ENCODE measurements at places on chromosomes 5 and 9. TPM values are rescaled to one million over a fixed set of nuclear protein-coding genes. Genes with fewer than 3 reads are reported as not detected.

- no peak for DNase-seq
Observed at GRCh38 chr5:36660397-36661049, 54.1 kb downstream of the SLC1A3 start.

GRCh38 chr9:83456226-83456625, 82.0 kb downstream of the FRMD3 start:
- no peak for DNase-seq

DNA sequence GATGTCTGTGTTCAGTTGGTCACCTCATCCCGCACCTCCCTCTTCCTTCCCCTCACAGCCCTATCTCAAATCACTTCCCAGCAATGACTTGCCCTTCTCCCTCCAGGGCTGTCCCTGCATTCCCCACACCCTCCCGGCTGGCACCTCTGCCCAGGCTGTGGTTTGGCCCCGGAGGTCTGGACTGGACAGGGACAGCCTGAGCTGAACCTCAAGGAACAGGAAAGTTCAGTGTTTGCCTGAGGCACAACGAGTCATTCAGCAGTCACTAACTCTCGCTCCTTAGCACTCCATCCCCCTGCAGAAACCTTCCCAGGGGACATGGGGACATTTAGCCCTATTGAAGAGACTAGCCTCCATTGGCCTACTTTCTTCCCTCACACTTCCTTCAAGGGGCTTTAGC, 58.3 kb upstream of the MAP3K1 start:
- no peak for DNase-seq

DNA sequence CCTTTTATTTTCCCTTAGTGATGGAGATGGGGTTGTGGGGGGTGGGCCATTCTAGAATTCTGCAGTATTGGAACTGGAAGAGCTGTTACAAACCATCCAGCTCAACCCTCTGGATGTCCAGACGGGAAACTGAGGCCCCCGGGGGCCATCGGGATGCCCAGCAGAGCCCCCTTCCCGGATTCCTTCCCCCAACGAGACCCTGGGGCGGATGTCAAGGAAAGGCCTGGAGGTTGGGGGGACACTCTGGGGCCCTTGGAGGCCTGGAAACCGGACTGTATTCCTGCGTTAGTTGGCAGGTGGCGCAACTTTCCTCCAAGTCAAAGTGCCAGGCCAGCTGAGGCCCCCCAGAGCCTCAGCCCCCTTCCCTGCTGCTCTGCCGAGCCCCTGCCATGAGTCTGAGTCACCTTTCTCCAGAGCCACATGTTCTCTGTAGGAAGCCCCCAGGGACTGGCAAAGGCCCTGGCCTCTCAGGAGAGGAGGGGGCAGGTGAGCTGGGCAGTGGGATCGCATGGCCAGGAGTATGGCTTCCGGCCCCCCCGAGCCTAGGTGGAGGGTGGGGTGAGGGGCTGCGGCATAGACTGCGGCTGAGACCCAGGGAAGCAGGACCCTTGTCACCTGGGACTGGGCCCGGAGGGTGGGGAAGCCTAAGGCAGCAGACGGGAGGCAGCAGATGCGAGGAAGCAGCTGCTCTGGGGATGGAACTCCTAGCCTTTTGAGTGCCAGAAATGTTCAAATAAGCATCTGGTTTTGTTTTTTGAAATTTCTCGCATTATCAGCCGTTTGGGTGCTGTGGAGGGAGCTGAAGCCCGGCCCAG, 17.8 kb upstream of the FIBCD1 start:
- DNase-seq = no peak

- DNase-seq = peak; percentile 35
Observed at GRCh38 chr5:137752905-137753690, 1.1 kb downstream of the HNRNPA0 start.

GRCh38 chr9:87716141-87716540, 9.8 kb upstream of the CTSL start:
- no peak for DNase-seq

DNA sequence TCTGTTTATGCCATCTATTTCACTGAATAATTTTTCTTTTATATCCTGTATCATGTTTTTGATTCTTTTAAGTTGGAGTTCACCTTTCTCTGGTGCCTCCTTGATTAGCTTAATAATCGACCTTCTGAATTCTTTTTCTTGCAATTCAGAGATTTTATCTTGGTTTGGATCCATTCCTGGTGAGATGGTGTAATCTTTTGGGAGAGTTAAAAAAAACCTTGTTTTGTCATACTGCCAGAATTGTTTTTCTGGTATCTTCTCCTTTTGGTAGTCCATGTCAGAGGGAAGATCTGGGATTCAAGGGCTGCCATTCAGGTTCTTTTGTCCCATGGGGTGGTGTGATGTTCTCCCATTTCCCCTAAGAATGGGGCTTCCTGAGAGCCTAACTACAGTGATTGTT, 800.8 kb upstream of the TYRP1 start:
- no peak for DNase-seq

DNA sequence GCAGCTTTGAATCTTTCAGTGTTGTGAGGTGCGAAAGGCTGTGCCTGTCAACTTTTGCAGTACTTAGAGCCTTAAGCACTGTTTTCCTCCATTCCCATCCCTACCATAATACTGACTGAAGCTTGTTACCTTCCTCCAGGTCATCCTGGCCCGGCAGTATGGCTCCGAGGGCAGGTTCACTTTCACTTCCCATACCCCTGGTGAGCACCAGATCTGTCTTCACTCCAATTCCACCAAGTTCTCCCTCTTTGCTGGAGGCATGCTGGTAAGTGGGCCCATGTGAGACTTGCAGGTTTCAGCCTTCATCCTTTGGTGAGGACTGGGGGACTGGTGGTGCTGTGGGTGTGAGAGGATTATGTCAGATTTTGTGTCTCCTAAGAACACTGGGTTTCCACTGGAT, 1.5 kb downstream of the TMED9 start:
- no peak for DNase-seq

DNA sequence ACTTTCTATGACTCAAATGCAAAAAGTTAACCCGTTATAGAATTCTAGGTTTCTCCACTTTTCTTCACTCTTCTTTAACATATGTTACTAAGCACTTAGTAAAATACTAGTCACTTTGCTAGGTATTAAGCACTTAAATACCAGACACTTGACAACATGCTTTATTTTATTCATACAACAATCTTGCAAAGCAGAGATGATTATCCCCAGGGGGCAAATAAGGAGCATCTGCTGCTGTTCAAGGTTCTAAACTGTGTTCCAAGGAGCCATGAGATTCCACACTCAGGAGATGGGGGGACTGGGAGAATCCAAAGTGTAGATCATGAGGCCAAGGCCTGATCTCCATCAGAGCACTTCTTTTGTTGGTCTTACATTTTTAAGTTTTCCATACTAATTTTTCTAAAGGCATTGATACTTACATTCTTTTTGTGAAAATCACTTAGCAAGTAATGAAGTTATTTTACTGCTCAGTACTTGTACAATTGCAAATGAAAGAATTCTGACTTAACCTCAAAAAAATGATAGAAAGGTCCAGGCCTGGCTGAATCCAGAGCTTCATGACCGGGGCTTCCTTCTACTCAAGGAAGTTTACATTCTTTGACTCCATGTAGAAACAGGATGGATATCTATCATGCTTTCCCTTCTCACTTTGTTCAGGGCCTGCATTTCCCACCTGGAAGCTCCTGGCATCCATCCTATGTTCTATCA, 504.4 kb upstream of the WWC1 start:
- DNase-seq = no peak

- DNase-seq = no peak
Observed at GRCh38 chr5:95963650-95964410, 2.2 kb upstream of the ELL2 start.

DNA sequence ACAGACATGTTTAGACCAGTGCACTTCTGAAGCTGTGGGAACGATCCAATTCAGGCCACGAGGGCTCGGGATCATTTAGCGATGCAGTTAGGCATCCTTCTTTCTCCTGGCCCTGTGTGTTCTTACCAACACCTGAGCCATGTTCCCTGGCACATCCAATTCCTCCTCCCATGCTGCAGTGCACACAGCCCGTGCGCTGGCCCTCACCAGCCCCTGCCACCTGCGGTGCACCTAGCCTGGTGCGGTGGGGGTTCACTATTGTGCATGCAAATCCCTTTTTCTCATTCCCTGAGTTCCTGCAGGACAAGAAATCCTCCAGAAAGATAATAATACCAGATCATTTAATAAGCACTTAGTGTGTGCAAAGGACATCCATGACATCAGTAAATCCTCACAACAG, 53.5 kb downstream of the NEURL1B start:
- no peak for DNase-seq

GRCh38 chr9:11946531-11946930, 746.7 kb upstream of the TYRP1 start:
- no peak for DNase-seq

DNA sequence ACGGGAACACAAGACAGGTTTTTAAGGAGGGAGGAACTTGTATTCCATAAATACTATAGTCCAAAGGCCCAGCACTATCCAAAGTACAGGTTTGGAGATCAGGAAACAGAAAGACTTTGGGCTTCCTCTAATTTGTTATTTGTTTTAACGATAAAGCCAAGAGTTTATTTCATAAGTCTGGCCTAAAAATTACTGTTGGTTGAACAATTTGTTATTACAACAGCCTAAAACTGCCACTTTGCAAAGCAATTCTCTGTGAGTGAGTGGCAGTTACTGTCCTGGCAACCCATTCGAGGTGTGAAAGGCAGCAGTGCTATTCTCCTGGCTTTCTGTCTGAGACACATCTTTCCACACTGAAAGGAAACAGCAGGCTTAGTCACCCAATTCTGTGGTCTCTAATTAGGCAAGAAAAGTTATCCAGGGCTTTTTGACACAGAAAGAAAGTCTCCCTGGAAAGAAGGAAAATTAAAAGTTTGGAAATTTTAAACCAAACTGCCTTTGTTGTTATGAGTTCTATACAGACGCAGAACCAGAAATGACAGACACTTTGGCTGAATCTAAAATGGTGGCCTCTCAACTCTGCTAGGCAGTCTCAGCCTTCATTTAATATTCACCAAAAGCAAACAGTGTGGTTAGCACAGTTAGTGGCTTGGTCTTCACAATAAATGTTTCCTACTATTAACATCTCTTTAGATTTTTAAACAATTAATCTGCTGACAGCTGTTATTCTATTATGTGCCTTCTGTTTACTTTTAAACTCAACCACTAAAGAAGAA, 33.9 kb downstream of the PSMB7 start:
- DNase-seq = no peak

DNA sequence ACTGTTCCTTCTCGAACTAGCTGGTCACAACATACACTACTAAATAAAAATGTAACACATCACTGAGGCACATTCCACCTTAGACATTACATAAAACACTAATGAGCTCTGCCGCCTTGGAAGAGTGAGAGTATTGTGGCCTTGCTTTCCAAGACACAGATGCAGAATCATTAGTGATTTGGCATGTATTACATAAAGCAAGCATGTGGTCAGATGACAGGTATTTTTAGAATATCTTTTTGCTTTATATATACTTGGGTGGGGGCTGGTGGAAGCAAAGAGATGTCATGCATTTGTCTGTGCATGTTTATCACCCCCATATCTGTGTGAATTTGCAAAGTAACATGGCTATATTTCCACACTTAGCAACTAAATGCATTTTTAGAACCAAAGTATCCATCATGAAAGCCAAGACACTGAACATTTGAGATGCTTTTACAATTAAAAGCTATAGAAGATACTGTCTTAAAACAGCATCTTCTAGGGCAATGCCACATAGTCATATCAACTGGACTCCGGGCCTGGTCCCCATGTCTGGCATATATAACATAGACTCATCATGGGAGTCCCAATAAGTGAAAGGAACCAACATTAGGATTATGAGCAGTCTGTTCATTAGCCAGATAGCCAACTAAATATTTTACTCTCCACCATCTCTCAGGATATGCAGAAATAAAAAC, 213.5 kb downstream of the MEF2C start:
- no peak for DNase-seq

Gene GFI1B
- total RNA-seq = not detected

Gene TSSK1B
- total RNA-seq = not detected

Gene FXN
- 12.1 TPM for total RNA-seq

Gene CACFD1
- total RNA-seq = 20.6 TPM

Gene LRRC19
- total RNA-seq = not detected

Gene IFNA6
- total RNA-seq = not detected

Gene PGGT1B
- total RNA-seq = 34.6 TPM

Gene PCDHGA6
- 14.5 TPM for total RNA-seq

Gene CCDC183
- total RNA-seq = 11.8 TPM

Gene HMMR
- total RNA-seq = 0.30 TPM

Gene PCDHGB7
- total RNA-seq = 20.4 TPM

Gene PDCD1LG2
- total RNA-seq = 0.60 TPM
